ENCODE measurements at places on chromosomes 4 and X. TPM values are rescaled to one million over a fixed set of nuclear protein-coding genes. Genes with fewer than 3 reads are reported as not detected.

GRCh38 chrX:8067754-8068462 lies 103.2 kb downstream of the VCX2 start:
- H3K27me3 ChIP-seq = no peaks in the 10 kb centered on the region
- H3K4me3 ChIP-seq = no peak overlapping the region
- no peaks in the 10 kb centered on the region for H3K36me3 ChIP-seq
- H3K4me1 ChIP-seq = peaks cover 14% of the 10 kb centered on the region
- no peak overlapping the region for H3K27ac ChIP-seq

- H3K4me3 ChIP-seq = peak overlapping the region; percentile 64
- no peaks in the 10 kb centered on the region for H3K36me3 ChIP-seq
- no peaks in the 10 kb centered on the region for H3K27me3 ChIP-seq
- peaks cover 33% of the 10 kb centered on the region for H3K4me1 ChIP-seq
- H3K27ac ChIP-seq = peak overlapping the region; percentile 94
Measured at GRCh38 chrX:150574559-150575418, 6.4 kb downstream of the MTM1 start.

- H3K27ac ChIP-seq = no peak within 1 kb of the TSS
- H3K36me3 ChIP-seq = no peaks in the 10 kb centered on the region
- DNase-seq = no peak
- H3K4me1 ChIP-seq = no peaks in the 10 kb centered on the region
- peaks cover 45% of the 10 kb centered on the region for H3K27me3 ChIP-seq
Measured at GRCh38 chrX:108044554-108045256, at the start of gene VSIG1. VSIG1 (plus strand) TSS chrX:108045065; CDS start chrX:108045131, 66 bp downstream.

- H3K27me3 ChIP-seq = no peaks in the 10 kb centered on the region
- no peak for DNase-seq
- no peaks in the 10 kb centered on the region for H3K4me1 ChIP-seq
- no peak overlapping the region for H3K27ac ChIP-seq
Measured at GRCh38 chr4:1964971-1965370, 43.8 kb downstream of the NELFA start.

DNA sequence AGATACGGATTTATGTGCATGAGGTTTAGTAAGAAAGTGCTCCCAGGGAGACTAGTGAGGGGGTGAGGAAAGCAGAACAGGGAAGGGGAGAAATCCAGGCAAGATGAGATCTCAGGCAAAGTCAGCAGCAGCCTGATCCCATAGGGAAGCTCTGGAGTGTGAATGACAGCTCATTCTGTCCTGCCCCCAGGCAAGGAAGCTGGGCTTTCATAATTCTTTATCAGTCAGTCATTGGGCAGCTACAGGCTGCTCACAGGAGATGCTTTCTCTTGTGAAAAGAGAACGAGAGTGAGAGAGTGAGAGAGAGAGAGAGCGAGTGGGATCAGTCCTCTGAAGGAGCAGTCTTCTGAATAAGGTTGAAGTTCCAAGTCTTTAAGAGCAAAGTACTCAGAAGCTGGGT lies 48.1 kb downstream of the SRPX start:
- H3K27me3 ChIP-seq = peaks cover 61% of the 10 kb centered on the region
- no peak overlapping the region for H3K4me3 ChIP-seq
- no peak overlapping the region for H3K27ac ChIP-seq
- no peaks in the 10 kb centered on the region for H3K4me1 ChIP-seq
- no peaks in the 10 kb centered on the region for H3K36me3 ChIP-seq
- peak; percentile 0 for DNase-seq

GRCh38 chr4:136103616-136104015 lies 1428.7 kb downstream of the PCDH18 start:
- H3K27ac ChIP-seq = no peak overlapping the region
- no peak for DNase-seq
- no peaks in the 10 kb centered on the region for H3K4me1 ChIP-seq
- H3K27me3 ChIP-seq = no peaks in the 10 kb centered on the region
- no peak overlapping the region for H3K4me3 ChIP-seq

DNA sequence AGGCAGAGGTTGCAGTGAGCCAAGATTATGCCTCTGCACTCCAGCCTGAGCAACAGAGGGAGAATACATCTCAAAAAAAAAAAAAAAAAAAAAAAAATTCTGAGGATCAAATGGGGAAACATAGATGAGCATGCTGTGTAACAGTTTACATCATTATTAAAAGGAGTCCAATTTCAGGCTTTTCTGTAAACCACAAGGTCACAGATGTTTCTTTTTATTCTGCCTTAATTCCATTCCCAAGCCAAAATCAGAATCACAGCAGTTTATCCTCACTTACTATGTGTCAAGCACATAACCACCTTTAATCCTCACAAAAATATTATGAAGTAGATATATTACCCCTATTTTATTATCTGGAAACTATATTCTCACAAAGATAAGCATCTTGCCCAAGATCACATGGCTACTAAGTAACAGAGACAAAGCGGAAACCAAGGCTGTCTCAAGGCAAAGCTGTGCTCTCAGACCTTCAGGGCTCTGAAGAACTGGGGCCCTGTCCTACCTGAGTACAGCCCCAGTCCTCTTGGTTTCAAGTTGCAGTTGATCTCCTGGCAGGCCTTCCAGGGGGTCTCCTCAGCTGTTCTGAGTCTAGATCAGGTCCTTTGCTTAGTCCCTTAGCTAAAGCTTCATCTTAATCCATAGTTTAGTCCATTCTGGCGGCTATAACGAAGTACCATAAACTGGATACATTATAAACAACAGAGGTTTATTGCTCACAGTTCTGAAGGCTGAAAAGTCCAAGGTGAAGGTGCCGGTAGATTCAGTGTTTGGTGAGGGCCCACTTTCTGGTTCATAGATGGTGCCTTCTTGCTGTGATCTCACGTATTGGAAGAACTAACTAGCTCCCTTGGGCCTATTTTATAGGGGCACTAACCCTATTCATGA lies 141.3 kb downstream of the PALLD start:
- no peak for DNase-seq
- H3K36me3 ChIP-seq = no peaks in the 10 kb centered on the region
- H3K27me3 ChIP-seq = no peaks in the 10 kb centered on the region
- no peak overlapping the region for H3K27ac ChIP-seq
- H3K4me3 ChIP-seq = no peak overlapping the region
- H3K4me1 ChIP-seq = peaks cover 34% of the 10 kb centered on the region

DNA sequence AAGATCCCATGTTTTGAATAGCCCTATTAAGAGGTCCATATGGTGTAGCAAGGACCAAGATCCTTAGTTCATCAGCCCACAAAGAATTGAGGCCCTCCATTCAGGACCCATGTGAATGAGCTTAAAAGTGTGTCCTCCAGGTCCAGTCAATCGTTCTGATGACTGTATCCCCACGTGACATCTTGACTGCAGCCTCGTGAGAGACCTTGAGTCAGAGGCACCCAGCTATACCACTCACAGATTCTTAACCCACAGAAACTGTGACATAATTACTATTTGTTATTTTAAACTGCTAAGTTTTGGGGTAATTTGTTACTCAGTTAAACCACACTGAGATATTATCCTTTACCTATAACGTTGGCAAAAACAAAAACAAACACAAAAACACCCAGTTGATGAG lies 62.4 kb downstream of the ZNF182 start:
- no peaks in the 10 kb centered on the region for H3K36me3 ChIP-seq
- no peak overlapping the region for H3K4me3 ChIP-seq
- no peaks in the 10 kb centered on the region for H3K27me3 ChIP-seq
- H3K27ac ChIP-seq = no peak overlapping the region
- H3K4me1 ChIP-seq = no peaks in the 10 kb centered on the region

GRCh38 chr4:76174216-76174615 lies 26.0 kb upstream of the NUP54 start:
- no peak overlapping the region for H3K27ac ChIP-seq
- peaks cover 46% of the 10 kb centered on the region for H3K36me3 ChIP-seq

DNA sequence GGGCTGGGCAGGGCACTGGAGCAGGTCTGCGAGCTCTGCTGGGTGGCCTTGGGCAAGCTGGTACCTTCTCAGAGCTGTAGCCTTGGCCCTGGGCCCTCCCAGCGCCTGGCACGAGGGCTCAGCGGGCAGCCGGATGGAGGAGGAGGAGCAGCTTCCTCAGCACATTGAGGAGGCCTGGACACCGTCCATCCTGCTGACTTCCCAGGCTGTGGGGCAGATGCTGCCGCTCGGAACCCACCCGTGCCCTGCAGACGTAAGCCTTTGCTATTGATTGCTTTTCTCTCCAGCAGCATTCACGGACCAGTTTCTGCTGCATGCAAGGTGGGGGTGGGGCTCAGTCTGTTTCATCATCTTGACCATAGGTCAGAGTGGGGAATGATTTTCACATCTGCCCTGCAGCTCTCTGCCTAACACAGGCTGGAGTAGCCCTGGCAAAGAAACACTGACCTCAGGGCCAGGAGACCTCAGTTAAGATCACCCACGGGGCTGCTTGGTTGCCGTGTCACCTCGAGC lies 80.7 kb upstream of the PSAPL1 start:
- no peak overlapping the region for H3K4me3 ChIP-seq
- H3K36me3 ChIP-seq = no peaks in the 10 kb centered on the region
- H3K27ac ChIP-seq = no peak overlapping the region
- peaks cover 7% of the 10 kb centered on the region for H3K4me1 ChIP-seq

DNA sequence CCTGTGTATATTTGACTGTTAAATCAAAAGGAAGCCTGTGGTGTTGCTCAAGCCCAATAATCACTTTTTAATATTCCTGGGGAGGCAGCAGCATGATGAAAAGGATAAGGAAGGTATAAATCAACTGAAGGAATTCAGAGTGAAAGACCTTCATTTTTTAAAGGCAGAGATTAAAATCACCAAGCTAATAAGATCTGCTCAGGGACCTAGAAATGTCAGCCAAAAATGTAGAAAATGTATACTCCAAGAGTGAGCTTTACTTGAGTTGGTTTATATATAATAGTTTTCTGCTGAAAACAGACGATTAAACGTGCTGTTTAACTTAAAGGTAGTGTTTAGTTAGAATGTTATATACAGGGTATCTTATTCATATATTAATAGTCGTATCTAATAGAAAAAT lies 549.3 kb downstream of the IQCM start:
- no peak overlapping the region for H3K4me3 ChIP-seq
- no peak for DNase-seq
- no peaks in the 10 kb centered on the region for H3K36me3 ChIP-seq

GRCh38 chrX:132127743-132128142 lies at the start of gene FRMD7:
FRMD7 (minus strand) TSS chrX:132128020; CDS start chrX:132127844, 176 bp downstream.
- DNase-seq = no peak
- H3K4me1 ChIP-seq = no peaks in the 10 kb centered on the region
- no peaks in the 10 kb centered on the region for H3K36me3 ChIP-seq
- H3K27ac ChIP-seq = no peak within 1 kb of the TSS
- peaks cover 89% of the 10 kb centered on the region for H3K27me3 ChIP-seq

- no peak overlapping the region for H3K27ac ChIP-seq
- no peaks in the 10 kb centered on the region for H3K36me3 ChIP-seq
- H3K4me3 ChIP-seq = peak overlapping the region; percentile 80
- H3K27me3 ChIP-seq = no peaks in the 10 kb centered on the region
- H3K4me1 ChIP-seq = peaks cover 19% of the 10 kb centered on the region
Measured at GRCh38 chr4:81472281-81473182, 825 bp upstream of the RASGEF1B start.

GRCh38 chrX:150225756-150226155 lies 137.4 kb upstream of the MAMLD1 start:
- H3K27me3 ChIP-seq = peaks cover 21% of the 10 kb centered on the region
- no peaks in the 10 kb centered on the region for H3K36me3 ChIP-seq
- no peak overlapping the region for H3K27ac ChIP-seq
- no peak overlapping the region for H3K4me3 ChIP-seq
- no peak for DNase-seq

GRCh38 chr4:162699629-162700028 lies 467.1 kb downstream of the NAF1 start:
- no peaks in the 10 kb centered on the region for H3K27me3 ChIP-seq
- no peak for DNase-seq
- no peaks in the 10 kb centered on the region for H3K4me1 ChIP-seq
- H3K27ac ChIP-seq = no peak overlapping the region
- H3K4me3 ChIP-seq = no peak overlapping the region

DNA sequence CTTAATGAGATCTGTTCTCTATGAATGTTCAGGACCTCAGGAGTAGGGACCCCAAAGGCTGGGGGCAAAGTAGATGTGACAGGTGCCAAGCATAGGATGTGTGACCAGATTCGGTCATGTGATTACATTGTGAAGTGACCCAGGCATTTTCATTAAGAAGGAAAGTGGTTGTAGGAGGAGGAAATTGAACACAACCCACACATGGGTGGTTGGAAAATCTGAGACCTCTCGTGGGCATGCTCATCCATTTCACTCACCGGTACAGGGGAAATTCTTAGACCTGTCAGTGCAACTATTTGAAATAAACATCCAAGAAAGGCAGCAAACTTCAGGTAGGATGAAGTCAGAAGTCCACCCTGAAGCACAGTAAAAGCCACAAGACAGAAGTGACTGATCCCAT lies 43.5 kb upstream of the CD99 start:
- no peak overlapping the region for H3K4me3 ChIP-seq
- no peaks in the 10 kb centered on the region for H3K27me3 ChIP-seq
- H3K27ac ChIP-seq = no peak overlapping the region
- peaks cover 6% of the 10 kb centered on the region for H3K36me3 ChIP-seq
- no peak for DNase-seq

DNA sequence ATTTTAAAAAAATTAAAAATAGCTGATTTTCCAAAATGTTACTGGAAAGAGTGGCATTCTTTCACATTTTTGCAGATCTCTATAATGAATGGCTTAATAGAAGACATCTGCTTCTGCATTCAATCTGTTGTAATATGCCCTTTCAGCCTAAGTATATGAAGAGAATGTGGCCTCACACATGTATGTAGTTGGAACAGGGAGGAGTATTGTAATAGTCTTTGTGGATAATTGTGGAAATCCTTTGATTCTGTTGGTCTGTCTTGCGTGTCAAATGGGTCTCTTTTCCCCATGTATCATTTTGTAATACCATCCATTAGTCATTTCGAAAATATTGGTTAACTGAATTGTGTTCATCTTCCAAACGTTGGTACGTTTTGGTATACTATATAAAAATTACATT lies 11.6 kb downstream of the TXLNG start:
- H3K4me1 ChIP-seq = no peaks in the 10 kb centered on the region
- H3K27ac ChIP-seq = no peak overlapping the region
- peaks cover 41% of the 10 kb centered on the region for H3K36me3 ChIP-seq
- no peak overlapping the region for H3K4me3 ChIP-seq
- H3K27me3 ChIP-seq = no peaks in the 10 kb centered on the region

DNA sequence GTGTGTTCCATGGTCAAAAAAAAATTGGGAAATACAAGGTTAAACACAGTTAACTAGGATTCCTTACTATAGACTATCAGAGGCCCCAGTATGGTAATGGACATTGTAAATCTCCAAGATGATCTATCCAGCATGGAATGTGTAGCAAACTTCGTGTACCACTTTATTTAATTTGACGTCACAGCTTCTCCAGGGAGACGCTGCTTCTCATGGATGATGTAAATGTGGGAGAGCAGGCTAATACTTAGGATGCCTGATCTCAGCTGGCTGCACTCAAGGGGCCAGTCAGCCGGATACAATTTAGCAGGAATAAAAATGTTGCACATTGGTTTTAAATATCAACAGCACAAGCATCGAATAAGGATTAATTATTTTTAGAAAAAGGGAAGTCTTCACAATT lies 111.7 kb upstream of the HPF1 start:
- no peaks in the 10 kb centered on the region for H3K27me3 ChIP-seq
- no peak overlapping the region for H3K27ac ChIP-seq
- DNase-seq = no peak
- H3K36me3 ChIP-seq = no peaks in the 10 kb centered on the region
- no peak overlapping the region for H3K4me3 ChIP-seq

Gene RASL11B
- 2.6 TPM for total RNA-seq

Gene NCAPG
- total RNA-seq = 38.6 TPM

Gene ZXDB
- 14.0 TPM for total RNA-seq

All from MCF 10A (cell line).